ENCODE measurements at places on chromosomes 13 and 19.

DNA sequence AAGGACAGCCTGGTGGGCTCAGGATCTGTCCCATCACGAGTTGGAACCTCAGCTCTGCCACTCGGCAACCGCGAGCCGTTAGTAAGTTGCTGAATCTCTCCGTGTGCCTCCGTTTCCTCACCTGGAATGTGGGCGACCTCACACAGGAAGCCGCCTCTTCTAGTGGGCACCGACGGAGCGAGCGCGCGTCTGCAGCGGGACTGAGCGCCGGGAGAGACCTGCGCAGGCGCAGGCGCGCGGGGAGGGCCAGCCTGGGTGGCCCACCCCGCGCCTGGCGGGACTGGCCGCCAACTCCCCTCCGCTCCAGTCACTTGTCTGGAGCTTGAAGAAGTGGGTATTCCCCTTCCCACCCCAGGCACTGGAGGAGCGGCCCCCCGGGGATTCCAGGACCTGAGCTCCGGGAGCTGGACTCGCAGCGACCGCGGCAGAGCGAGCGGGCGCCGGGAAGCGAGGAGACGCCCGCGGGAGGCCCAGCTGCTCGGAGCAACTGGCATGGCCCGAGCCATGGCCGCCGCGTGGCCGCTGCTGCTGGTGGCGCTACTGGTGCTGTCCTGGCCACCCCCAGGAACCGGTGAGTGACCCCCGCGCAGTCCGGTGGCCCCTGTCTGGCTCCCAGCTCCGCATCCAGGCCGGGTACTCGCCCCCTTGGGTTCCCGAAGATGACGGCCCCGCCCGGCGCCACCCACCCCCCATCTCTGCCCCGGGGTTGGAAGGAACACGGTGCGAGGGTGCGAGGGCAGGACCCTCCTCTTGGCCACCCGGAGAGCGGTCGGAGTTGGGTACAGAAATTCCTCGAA, at the start of gene PVR:
Gene PVR (plus strand): TSS at position 306 of the 797 bp plus-strand sequence. CDS start 187 bp downstream, at position 493.
- peak; percentile 19 for DNase-seq

DNA sequence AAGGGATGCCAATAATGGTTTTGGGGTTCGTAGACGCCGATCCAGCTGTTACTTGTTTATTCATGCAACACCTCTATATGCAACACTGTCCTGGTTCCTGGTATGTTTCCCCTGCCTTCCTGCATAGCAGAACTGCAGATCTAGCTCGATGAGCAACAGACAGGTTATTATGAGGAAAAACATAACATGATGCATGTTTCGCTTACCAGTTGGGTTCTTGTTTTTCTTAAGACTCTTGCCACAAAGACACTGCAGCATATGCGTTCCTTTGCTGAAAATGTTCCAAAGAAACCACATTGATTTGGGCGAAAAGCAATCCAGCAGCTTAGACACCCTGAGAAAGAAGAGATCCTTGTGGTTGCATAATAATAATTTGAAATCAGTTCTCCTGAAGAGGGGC, 583 bp downstream of the FGF14 start:
- DNase-seq = no peak

GRCh38 chr13:48962281-48962680, 13.4 kb upstream of the FNDC3A start:
- no peak for DNase-seq

GRCh38 chr13:80630685-80631121, 289.8 kb upstream of the SPRY2 start:
- DNase-seq = no peak

- no peak for DNase-seq
Measured at GRCh38 chr19:48244281-48244680, 11.4 kb downstream of the CARD8 start.

DNA sequence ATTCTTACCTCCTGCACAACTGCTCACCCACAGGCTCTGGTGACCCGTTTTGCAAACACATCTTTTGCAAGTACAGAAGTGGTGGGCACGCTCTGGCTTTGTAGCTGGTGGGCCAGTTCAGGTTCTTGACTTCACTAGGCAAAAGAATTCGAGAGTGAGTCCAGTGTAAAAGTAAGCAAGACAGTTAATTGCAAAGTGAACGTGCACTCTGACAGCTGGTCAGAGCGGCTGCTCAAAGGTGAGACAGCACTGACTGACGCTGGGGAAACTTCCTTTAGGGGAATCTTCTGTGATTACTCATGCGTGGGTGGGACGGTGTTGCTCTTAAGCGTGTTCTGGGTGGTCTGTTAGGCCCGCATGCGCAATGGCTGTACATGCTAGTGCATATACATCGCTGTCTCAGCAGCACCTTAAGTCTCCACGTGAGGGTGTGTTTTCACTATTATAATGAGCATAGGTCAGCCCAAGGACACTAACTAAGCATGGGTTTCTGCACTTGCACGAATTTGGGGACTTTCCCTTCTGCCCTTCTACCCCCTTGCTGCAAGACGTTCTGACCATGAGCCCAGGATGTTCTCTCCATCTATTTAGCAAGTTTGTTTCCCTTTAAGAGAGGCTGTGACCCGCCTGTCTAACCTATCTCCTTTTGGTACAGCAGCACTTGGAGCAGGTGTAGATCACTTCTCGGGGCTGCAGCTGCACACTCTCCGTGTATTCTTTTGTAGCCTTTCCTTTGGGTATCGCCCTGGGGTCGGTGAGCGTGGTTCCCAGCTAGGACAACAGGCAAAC, 30.2 kb upstream of the CD33 start:
- no peak for DNase-seq

All from stimulated activated CD8-positive, alpha-beta memory T cell treated with anti-CD3 and anti-CD28 coated beads, Interleukin-7, amount 100 ng/mL, for 24 hours (primary cell).